Mesenteric fat pad (tissue), 1 donor: ENCODE measurements at places on chromosomes 1 and 21. TPM values are rescaled to one million over a fixed set of nuclear protein-coding genes. Genes with fewer than 3 reads are reported as not detected.

GBP4 gene
- 9.7 TPM for total RNA-seq

TAL1 gene
- 11.0 TPM for total RNA-seq

WNT3A gene
- total RNA-seq: not detected

KRTAP21-2 gene
- total RNA-seq: not detected

LCA5L gene
- 0.55 TPM for total RNA-seq

PRAMEF11 gene
- total RNA-seq: not detected

TNNI3K gene
- 1.1 TPM for total RNA-seq

PAFAH2 gene
- total RNA-seq: 6.8 TPM

PSMB2 gene
- 47.4 TPM for total RNA-seq

FBLIM1 gene
- total RNA-seq: 34.5 TPM

GSTM1 gene
- not detected for total RNA-seq

UBASH3A gene
- total RNA-seq: 0.32 TPM

ZNF695 gene
- total RNA-seq: not detected

CLIC6 gene
- 9.9 TPM for total RNA-seq

GBP6 gene
- not detected for total RNA-seq

CCDC185 gene
- total RNA-seq: not detected

RGS13 gene
- 1.0 TPM for total RNA-seq

URB1 gene
- total RNA-seq: 21.5 TPM

PROK1 gene
- total RNA-seq: 1.3 TPM
